Natural killer cell treated with Interleukin-12 subunit alpha and Interleukin-12 subunit beta and Interleukin-15 and Interleukin-18, amount 100 ng/mL, for 72 hours (primary cell): ENCODE measurements at places on chromosomes 6 and 20.

GRCh38 chr6:170456886-170457698 is 96.0 kb downstream of the PSMB1 start:
- no peak for DNase-seq

DNA sequence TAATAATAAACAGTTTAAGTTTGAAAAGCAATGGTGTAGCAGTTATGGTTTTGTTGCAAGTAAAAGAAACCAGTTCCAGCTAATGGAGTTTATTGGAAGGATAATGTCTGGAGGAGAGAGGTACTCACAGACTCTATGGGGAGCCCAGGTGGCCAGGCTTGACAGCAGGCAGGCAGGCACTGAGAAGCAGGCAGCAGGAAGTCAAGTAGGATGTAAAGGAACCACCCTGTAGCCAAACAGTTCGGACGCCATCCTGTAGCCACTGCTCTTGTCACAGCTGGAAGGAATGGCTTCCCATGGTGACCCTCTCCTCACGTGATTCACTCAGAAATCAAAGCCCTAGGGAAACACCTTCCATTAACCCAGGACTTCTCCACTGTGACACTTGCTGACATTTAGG is 96.7 kb upstream of the MC3R start:
- DNase-seq: no peak

DNA sequence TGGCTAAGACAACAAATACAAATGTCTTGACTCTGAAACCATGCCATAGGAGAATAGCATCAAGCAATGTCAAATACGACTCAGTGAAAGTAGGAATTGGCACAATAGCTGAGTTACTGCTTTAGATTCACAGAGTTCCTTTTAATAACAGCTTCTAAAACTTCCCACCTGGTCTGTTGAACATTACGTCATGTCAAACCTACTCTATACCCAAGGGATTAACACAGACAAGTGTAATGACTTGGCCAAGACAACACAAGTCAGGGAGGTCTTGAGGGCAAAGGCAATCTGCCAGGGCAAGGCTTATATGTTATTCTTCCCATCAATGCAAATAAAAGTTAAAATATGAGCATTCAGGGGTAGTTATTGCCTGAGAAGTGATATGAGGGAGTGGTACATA is 265.1 kb upstream of the PRDM1 start:
- no peak for DNase-seq

- no peak for DNase-seq
Observed at GRCh38 chr20:8527998-8528723, 396.1 kb downstream of the PLCB1 start.

GRCh38 chr6:97067045-97067444 is 142.5 kb downstream of the KLHL32 start:
- no peak for DNase-seq

- no peak for DNase-seq
Observed at GRCh38 chr20:52190437-52191131, 995 bp downstream of the ZFP64 start.

GRCh38 chr6:113763311-113763766 is 93.8 kb upstream of the MARCKS start:
- DNase-seq: no peak

GRCh38 chr6:128725271-128726233 is 157.4 kb upstream of the LAMA2 start:
- no peak for DNase-seq

- DNase-seq: no peak
Observed at GRCh38 chr6:43739642-43740091, 30.3 kb upstream of the VEGFA start.

DNA sequence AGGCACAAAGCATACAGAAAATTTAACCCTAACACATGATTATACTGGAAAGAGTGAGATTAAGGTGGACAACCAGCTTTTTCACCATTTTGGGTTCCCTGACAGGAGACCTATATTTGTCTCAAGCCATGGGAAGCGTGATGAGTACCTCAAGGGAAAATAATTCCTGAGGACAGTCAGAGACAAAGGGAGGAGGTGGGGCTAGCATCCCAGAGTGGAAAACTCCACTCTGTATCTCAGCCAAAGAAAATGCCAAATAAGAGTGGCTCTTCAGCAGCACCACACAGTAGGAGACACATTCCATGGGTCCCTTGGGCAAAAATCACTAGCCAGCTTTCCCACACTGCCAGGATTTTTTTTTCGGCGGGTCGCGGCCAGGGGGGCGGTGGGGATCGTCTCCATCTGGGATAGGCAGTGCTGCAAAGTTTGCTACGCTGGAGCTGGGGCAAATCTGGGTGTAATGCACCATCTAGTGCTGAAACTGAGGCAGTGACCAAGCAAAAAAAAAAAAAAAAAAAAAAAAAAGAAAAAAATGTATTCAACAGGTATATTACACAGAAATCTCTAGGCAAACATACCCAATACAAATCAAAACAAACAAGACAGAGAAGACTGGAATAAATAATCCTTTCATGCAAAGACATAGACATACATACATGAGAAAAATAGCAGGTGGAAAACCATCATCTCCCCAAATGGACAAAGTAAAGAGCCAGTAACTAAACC is 77.3 kb upstream of the SLC35F1 start:
- no peak for DNase-seq
